Stimulated activated CD8-positive, alpha-beta memory T cell treated with anti-CD3 and anti-CD28 coated beads, Interleukin-4, amount 100 ng/mL, for 4 hours (primary cell): ENCODE measurements at places on chromosomes 3 and 15.

DNA sequence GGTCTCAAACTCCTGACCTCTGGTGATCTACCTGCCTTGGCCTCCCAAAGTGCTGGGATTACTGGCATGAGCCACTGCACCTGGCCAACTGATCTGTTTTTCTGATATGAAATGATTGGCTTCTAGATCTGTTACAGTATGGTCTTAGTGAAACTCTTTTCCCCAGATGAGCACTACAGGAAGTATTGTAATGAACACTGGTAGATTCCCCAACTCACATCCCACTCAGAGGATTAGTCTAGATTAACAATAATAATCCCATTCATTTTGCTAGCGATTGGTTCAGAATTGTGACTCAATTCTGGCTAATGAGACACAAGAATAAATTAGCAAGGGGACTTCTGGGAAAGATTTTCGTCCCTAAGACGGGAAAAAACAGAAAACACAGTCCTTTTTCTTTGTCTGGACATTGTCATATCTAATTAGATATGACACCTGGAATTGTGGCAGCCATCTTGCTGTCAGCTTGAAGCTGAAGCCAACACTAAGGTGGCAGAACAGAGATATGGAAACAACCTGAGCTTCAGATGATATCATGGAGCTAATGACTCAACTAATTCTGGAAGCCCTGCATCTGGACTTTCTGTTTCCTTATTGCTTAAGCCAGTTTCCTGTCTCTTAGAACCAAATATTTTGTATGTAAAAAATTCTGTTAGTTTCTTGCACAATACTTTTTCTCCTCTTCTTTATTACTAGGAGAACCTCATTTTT, 17.4 kb upstream of the NPTN start:
- DNase-seq = no peak

GRCh38 chr15:89138999-89139612, 50.9 kb downstream of the ABHD2 start:
- no peak for DNase-seq

DNA sequence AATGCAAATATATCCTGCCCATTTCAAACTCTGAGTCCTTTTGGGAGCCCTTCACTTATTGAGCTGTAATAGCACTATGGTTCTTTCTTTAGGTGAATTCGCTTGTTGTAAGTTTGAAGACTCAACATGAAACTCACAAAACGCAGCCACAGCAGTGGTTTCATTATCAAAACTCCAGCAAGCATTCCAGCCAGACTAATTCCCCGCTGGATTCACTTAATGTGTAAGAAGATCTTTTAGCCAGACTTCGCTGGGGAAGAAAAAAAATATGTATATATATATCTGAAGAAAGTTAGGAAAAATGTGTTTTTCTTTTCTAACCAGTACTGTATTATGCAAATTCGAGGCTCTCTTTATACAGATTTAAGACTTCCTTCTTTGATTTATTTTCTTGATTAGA, 241.1 kb downstream of the WNT5A start:
- no peak for DNase-seq

DNA sequence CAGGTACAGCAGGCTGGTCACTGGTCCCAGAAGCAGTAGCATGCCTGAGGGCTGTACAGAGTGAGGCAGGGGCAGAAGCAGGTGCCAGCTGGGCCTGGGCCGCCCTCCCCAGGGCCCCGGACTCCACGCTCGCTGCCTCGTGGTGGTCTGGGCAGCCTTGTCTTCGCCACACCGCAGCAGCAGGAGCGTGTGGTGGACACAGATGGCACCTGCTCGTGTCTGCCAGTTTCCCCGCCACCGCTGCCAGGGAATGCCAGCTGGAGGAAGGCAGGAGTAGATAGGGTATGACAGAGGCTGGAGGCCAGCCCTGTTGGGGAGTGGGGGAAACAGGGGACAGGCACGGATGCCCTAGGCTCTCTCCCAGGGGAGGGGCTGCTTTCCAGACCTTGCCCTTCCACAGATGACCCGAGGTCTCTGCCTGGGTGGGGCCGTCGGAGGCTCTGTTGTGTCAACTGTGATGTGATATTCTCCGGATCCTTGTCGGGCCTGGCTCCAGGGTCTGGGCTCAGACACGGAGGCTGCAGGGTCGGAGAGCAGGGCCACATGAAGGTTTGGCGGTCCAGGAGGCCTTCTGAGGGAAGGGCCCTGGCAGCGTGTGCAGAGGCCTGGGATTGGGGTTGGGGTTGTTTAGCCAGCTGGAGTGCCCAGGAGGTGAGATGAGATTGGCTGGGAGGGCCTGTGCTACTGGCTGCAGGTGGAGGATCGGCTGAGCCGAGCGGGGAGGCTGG, 33.6 kb downstream of the GOLGA6L10 start:
- no peak for DNase-seq

DNA sequence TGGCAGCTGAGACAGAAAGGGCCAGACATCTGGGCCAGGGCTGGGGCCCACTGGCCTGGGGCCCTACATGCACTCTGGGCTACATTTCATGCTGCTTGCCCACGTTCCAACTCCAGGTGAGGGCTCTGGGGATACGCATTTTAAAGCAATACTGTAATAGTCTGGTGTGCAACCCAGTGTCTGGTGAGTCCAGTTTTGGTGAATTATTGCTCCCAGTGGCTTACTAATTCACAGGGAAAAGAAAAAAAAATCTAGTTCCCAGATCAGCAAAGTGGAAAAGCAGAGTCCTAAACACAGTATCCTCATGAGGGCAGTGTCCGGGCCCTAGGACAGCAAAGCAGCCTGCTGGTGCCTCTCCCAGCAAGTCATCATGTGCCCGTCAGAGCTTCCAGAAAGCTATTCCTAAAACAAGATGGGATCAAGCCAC, 82.4 kb downstream of the CCNL1 start:
- no peak for DNase-seq

DNA sequence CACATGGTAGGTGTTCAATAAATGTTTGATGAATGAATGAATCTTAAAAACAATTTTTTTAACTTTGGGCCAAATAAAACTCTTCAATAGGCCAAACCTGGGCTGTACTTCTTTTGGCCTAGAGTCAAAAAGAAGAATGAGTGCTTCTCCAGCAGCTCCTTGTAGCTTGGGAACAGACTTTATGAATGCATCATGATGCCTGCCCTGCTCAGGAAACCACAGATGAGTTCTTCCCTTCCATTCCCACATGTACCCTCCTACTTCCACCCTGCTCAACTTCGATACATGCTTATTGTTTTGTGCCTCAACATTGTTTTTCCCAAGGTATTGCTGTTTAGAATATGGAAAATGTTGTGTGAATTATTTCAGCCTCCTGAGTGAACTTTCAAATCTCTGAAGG, 87.0 kb downstream of the FILIP1L start:
- DNase-seq = no peak

GRCh38 chr3:129530251-129530791, 1.9 kb downstream of the RHO start:
- no peak for DNase-seq

- no peak for DNase-seq
Measured at GRCh38 chr3:156820692-156821080, 5.5 kb upstream of the LEKR1 start.

GRCh38 chr3:27730774-27731659, 8.9 kb upstream of the EOMES start:
- no peak for DNase-seq

GRCh38 chr3:47374587-47374986, 6.2 kb upstream of the PTPN23 start:
- no peak for DNase-seq

DNA sequence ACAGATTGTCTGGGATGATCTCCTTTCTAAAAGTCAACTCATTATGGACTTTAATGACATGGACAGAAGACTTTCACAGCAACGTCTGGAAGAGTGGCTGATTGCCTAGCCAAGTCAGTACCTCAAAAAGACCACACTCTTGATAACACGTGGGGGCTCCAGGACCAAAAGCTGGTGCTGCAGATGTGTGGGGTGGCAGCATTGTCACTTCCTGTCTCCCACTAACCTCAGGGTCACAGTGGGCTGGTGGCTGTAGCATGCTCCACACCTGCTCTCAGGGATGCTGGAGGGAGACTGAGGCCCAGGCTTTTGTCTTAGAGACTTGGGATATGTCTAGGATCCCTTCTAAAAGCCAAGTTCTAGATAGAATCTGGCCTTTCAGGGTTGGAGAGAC, 118.1 kb downstream of the APBA2 start:
- no peak for DNase-seq

DNA sequence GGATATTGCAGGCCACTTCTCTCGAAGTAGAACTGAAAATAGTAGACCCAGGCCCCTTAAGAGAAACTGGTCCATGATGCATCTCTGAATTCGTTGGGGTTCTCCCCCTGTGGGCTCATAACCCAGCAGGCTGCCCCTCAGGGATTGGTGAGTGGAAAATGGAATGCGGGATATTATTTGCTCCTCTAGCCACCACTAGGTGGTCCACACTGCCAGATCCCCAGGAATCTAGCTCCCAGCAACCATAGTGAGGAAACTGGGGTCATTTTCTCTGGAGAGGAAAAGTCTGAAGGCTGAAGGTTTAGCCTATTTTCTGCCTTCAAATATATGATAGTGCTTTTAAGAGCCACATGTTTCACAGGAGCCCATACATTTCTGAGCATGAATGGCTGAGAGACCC, 6.7 kb downstream of the CX3CR1 start:
- DNase-seq = no peak

GRCh38 chr3:16767006-16767405, 117.7 kb upstream of the PLCL2 start:
- DNase-seq = no peak

DNA sequence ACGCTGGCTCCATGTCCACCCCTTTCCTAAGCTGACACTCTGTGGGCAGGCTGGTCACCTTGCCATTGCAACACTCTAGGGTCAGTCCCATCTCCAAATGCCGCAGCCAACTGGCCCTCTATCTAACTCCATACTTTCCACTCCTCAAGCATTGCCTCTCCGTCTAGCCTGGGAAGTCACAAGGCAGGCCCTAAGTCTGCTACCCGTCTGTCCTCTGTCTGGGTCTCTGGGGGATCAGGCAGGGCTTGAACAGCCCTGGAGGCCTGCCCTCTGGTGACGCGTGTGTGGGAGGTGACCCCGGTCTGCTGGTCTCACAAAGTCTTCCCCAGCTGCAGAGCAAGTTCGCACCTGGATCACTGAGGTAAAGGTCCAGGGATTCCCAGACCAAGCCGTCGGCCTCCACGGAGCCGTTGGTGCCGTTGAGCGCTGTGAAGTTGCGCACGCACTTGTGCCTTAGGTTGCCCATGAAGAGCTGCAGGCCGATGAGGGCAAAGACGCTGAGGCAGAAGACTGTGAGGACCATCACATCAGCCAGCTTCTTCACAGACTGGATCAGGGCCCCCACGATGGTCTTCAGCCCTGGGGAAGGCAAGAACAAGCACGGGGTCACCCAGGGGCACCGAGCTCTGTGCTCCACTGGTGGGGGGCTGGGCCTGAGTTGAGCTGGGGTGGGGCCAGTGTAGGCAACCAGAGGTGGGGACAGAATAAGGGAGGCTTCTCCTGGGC, 39.9 kb downstream of the SCN5A start:
- no peak for DNase-seq

DNA sequence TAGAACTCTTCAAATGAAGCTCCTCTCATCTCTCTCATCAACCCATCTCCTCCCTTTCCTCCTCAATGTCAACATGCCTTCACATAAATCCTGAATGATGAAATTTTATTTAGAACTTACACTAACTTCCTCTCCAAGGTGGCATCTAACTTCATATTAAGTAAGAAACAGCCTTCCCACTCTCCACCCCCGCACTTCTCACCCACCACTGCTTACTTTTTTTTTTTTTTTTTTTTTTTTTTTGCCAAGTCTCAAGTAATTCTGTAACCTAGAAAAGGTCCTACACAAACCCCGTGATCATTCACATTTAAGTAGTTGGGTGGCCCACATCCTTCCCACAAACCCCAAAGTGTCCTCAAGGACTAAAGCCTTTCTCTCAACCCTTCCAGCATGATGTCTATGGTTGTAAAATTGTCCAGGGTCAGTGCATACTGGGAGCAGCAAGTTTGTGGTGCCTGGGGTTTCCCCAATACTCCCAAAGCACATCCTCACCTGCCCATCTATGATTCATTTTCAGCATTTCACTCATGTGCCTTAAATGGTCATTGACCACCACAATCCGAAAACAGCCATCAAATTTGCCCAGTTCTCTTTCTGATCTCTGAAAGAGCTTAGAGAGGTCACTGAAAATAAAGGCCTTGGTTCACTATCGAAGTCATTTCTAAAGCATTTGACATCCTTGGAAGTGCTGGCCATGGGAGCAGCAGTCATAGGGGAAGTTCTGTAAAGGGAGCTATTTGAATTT, 47.2 kb downstream of the CD86 start:
- DNase-seq = no peak

GRCh38 chr3:127389420-127389819, 101.6 kb upstream of the PRR20G start:
- DNase-seq = no peak

GRCh38 chr3:124890573-124891190, 3.5 kb upstream of the ITGB5 start:
- DNase-seq = no peak

DNA sequence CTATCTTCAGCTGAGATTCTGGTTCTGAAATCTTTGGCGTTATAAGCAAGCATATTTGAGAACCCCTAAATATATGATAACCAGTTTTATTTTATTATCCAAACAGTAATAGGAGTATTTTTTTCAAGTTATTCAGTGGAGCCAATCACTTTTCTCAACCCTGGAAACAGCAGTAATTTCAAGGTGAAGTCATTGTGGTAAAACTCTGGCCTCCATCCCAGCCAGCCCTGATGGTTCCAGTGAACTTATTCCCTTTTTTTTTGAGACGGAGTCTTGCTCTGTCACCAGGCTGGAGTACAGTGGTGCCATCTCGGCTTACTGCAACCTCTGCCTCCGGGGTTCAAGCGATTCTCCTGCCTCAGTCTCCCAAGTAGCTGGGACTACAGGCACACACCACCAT, 545.4 kb upstream of the IL12A start:
- no peak for DNase-seq

GRCh38 chr3:53860196-53860595, 13.8 kb downstream of the IL17RB start:
- DNase-seq = no peak

- DNase-seq = no peak
Measured at GRCh38 chr3:116265320-116265695, 180.0 kb downstream of the LSAMP start.

DNA sequence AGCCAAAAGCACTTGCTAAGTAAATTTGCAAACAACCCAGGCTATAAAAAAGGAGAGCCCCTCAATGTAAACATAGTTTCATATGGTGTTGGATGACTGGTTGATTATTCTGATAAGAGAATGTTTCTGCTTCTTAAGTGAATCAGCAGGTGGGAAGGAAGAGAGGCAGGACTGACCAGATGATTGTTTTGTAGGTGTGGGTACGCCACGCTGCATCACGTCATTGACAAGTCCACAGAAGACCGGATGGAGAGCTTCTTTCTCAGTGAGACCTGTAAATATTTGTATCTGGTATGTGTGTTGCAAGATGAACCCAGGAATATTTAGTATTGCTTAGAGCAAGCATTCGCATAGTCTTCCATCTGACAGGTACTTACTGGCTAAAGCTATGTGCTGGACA, 23.4 kb downstream of the EDEM1 start:
- no peak for DNase-seq

GRCh38 chr3:112086076-112086854, at the start of gene C3orf52:
TSS of gene C3orf52 (plus strand) at chr3:112086389. CDS start at chr3:112086408, 19 bp downstream.
- no peak for DNase-seq
